ENCODE measurements at places on chromosomes 11 and 22. TPM values are rescaled to one million over a fixed set of nuclear protein-coding genes. Genes with fewer than 3 reads are reported as not detected.
A peak's percentile ranks its signal among the peaks of the same experiment; 100 is the strongest.

- H3K27me3 ChIP-seq: no peaks in the 10 kb centered on the region
- no peak overlapping the region for H3K4me3 ChIP-seq
- H3K36me3 ChIP-seq: peaks cover 32% of the 10 kb centered on the region
- DNase-seq: peak; percentile 2
- H3K4me1 ChIP-seq: no peaks in the 10 kb centered on the region
Measured at GRCh38 chr11:6609502-6610015, 2.5 kb downstream of the TAF10 start.

DNA sequence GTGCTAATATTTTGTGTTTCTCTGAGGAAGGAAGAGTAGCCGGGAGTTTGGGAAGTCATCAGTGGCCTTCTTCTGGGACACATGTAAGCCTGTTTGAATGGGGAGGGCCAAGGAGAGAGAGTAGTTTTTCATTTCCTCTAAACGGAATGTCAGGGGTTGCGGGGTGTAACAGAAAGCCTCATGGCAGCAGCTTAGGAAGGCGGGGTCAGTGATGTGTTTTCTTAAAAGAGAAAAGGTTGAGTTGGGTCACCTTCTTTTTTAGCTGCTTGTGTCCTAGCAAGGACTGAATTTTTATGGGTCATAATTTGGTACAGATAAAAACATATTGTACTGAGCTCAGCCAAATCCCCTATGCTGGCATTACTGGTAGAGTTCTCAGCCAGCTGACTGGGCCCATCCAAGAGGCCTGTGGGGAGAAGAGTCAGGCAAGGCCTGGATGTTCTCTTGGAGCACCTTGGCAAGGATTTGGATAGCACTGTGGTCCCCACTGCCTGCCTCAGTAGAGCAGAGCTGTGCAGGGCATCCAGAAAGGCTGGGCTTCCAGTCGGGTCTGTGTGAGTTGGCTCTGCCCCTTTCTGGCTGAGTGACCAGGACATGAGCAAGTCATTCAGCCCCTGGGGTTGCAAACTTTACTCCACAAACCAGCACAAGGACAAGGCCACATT, 29.4 kb upstream of the NAV2 start:
- H3K27ac ChIP-seq: no peak overlapping the region
- H3K4me1 ChIP-seq: no peaks in the 10 kb centered on the region
- H3K4me3 ChIP-seq: no peak overlapping the region
- no peaks in the 10 kb centered on the region for H3K27me3 ChIP-seq
- no peaks in the 10 kb centered on the region for H3K36me3 ChIP-seq

- DNase-seq: no peak
- no peaks in the 10 kb centered on the region for H3K36me3 ChIP-seq
- no peak overlapping the region for H3K27ac ChIP-seq
- no peaks in the 10 kb centered on the region for H3K4me1 ChIP-seq
- H3K4me3 ChIP-seq: peak overlapping the region; percentile 52
Measured at GRCh38 chr11:120238968-120239620, 846 bp upstream of the POU2F3 start.

DNA sequence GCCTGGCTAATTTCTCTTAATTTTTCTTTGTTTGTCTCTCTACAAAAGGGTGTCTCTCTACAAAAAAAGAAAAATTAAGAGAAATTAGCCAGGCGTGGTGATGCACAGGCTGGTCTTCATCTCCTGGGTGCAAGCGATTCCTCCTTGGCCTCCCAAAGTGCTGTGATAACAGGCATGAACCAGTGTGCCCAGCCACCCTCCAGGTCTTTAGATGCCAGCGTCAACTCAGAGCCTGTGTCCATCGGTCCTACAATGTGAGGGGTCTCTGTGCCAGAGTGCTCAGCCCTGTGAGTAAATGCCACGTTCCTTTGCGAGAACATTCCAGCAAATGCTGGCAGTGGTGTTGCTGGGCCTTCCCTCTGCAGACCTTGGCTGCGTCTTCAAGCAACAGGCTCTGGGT, 62.7 kb downstream of the IGF2 start:
- no peak for DNase-seq
- H3K27ac ChIP-seq: no peak overlapping the region
- H3K36me3 ChIP-seq: no peaks in the 10 kb centered on the region
- no peaks in the 10 kb centered on the region for H3K27me3 ChIP-seq
- no peaks in the 10 kb centered on the region for H3K4me1 ChIP-seq

DNA sequence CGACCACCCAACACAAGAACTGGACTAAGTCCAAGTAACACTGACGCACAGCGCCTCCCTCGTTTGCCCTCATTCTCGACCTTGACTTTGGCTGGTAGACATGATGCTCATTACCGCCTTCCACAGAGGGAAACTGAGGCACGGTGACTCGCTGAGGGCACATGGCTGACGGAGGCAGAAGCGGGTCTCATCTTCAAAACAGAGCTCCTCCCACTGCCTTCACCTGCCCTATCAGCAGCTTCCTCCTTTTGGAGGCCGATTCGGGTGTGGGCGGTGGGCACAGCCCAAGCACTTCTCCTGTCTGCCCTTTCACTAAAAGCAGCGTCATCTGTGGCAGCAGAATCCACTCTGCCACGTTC, 2.0 kb upstream of the KMT5B start:
- peak; percentile 43 for DNase-seq
- H3K4me1 ChIP-seq: no peaks in the 10 kb centered on the region
- H3K27ac ChIP-seq: no peak overlapping the region
- peak overlapping the region; percentile 76 for H3K4me3 ChIP-seq
- no peaks in the 10 kb centered on the region for H3K27me3 ChIP-seq

GRCh38 chr22:46117206-46118199, 32.8 kb upstream of the PPARA start:
- H3K4me1 ChIP-seq: no peaks in the 10 kb centered on the region
- H3K27ac ChIP-seq: no peak overlapping the region
- no peaks in the 10 kb centered on the region for H3K27me3 ChIP-seq
- H3K4me3 ChIP-seq: no peak overlapping the region
- H3K36me3 ChIP-seq: no peaks in the 10 kb centered on the region

DNA sequence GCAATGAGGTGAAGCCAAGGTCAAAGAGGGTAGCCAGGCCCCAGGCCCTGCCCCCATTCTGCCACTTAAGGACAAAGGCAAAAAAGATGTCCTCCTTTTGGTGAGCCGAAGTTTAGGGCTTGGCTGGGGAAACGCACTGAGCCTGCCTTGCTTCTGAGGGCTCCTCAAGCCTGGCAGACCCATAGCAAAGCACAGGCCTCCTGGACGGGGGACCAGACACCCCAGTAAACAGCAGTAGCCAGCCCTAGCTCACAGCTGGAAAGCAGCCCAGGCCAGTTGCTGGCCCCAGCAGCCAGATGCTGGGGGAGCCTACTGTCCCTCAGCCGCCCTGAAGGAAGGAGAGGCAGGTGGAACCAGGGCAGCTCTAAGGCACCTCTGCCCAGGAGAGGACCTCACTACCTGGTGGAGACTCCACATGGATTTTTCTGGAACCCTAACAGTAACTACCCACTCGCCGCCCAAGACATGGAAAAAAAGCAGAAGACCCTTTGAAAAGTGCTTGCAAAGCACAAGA, 3.8 kb upstream of the PYGM start:
- H3K27ac ChIP-seq: peak overlapping the region; percentile 64
- H3K4me1 ChIP-seq: peaks cover 4% of the 10 kb centered on the region
- H3K36me3 ChIP-seq: peaks cover 35% of the 10 kb centered on the region
- H3K27me3 ChIP-seq: no peaks in the 10 kb centered on the region

The EMSY gene
- total RNA-seq: 26.5 TPM

The JHY gene
- total RNA-seq: 0.79 TPM

The OR8B12 gene
- not detected for total RNA-seq

The ACR gene
- not detected for total RNA-seq

The RCOR2 gene
- total RNA-seq: 118 TPM
